Naive thymus-derived CD4-positive, alpha-beta T cell (primary cell): ENCODE measurements at places on chromosomes 7 and 10. TPM values are rescaled to one million over a fixed set of nuclear protein-coding genes. Genes with fewer than 3 reads are reported as not detected.
A peak's percentile ranks its signal among the peaks of the same experiment; 100 is the strongest.

Gene PON2
- 8.3 TPM for total RNA-seq

Gene ZNF777
- total RNA-seq = 15.9 TPM

Gene PGAM2
- 3.1 TPM for total RNA-seq

Gene CPA5
- total RNA-seq = 0.77 TPM

Gene ASB15
- total RNA-seq = not detected in 2 replicates

- H3K4me1 ChIP-seq = no peaks in the 10 kb centered on the region
- H3K27me3 ChIP-seq = no peaks in the 10 kb centered on the region
- no peak overlapping the region for H3K4me3 ChIP-seq
- H3K27ac ChIP-seq = no peak overlapping the region
- DNase-seq = no peak
- H3K36me3 ChIP-seq = no peaks in the 10 kb centered on the region
Measured at GRCh38 chr7:5797716-5798115, 16.3 kb upstream of the RNF216 start.

DNA sequence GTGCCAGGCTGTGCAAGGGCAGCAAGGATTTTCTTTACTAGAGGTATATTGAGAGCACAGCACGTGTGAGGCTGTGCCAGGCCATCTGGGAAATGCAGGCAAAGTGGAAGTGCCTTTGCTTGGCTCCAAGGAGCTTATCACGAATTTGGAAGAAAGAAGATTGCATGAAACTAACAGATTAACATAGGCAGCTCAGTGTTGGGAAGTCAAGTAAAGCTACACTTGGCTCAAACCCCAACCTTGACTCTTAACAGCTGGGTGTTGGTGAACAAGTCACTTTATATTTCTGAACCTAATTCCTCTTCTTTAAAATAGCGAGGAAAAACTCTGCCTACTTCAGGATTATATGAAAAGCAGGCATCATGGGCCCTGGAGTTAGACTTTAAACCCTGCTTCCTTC, 105.2 kb downstream of the PLCE1 start:
- H3K27me3 ChIP-seq = no peaks in the 10 kb centered on the region
- no peaks in the 10 kb centered on the region for H3K36me3 ChIP-seq
- no peaks in the 10 kb centered on the region for H3K4me1 ChIP-seq
- H3K27ac ChIP-seq = no peak overlapping the region
- DNase-seq = no peak

DNA sequence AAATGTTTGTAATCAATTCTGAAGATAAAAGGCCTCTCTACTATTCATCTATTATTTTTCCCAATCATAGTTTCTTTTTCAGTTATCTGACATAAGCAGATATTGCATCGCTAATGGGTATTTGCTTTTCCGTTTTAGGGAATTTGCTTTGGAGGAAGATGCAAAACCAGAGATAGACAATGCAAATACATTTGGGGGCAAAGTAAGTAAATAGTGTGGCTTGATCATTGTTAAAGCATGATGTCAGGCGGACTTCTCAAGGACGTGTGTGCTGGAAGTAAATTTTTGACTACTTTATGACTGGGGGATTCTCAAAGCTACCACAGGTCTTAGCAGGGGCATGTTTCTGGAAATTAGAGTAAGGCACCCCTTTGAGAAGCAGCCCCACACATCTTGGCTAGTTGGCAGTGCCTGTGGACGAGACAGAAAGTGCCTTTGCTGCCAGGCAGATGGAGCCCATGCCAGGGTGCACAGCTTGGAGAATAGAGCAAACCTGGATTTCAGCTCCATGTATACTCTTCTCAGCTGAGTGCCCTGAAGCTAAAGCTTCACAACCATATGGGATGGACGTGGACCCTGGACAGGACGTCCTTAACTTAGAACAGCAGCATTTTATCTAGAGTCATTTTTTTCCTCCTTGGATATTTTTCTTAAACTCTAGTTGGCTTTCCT, 68.6 kb downstream of the SRI start:
- H3K4me3 ChIP-seq = no peak overlapping the region
- H3K4me1 ChIP-seq = no peaks in the 10 kb centered on the region
- DNase-seq = no peak
- H3K36me3 ChIP-seq = no peaks in the 10 kb centered on the region

DNA sequence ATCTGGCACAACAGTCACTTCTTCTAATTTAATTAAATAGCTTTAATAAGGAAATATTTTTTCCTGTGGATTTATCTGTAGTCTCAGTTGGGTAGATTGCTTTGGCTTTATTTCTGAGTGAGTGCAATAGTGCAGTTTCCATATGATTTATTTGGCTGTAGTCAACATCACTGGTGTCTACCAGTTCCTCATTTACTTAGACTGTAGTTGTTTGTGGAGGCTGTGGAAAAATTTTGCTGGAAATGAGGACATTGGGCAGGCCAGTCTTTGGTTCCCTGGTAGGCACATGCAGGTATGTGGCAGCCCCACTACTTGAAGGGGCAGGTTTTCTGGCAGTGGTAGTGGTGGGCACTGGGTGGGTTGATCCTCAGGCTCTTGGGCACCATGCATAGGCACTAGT, 15.5 kb downstream of the TAS2R40 start:
- no peaks in the 10 kb centered on the region for H3K36me3 ChIP-seq
- H3K4me1 ChIP-seq = peaks cover 3% of the 10 kb centered on the region
- H3K27ac ChIP-seq = no peak overlapping the region
- H3K27me3 ChIP-seq = no peaks in the 10 kb centered on the region
- DNase-seq = no peak

- H3K36me3 ChIP-seq = no peaks in the 10 kb centered on the region
- H3K27me3 ChIP-seq = no peaks in the 10 kb centered on the region
- DNase-seq = no peak
- peaks cover 13% of the 10 kb centered on the region for H3K4me1 ChIP-seq
- no peak overlapping the region for H3K4me3 ChIP-seq
- peak overlapping the region; percentile 21 for H3K27ac ChIP-seq
Measured at GRCh38 chr7:38327637-38328036, 54.2 kb upstream of the TARP start.

DNA sequence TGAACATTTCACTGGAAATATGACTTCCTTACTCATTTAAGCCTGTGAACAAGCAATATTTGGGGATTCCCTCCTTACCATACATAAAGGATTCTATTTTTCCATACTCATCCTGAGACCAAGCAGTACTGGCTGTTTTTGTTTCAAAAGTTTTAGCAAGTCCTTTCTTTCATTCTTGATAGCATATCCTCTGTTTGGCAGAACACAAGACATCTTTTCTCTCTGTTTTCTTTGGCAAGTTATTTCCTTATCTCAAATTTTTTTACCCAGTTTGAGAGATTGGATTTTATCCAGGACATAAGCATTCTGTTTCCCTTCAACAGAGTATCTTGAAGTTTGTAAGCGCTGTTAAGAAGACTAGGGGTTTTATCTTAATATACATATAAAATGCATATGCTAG, 3.0 kb upstream of the WASL start:
- H3K36me3 ChIP-seq = no peaks in the 10 kb centered on the region
- H3K4me1 ChIP-seq = peaks cover 11% of the 10 kb centered on the region
- H3K27me3 ChIP-seq = no peaks in the 10 kb centered on the region
- no peak overlapping the region for H3K27ac ChIP-seq

- no peaks in the 10 kb centered on the region for H3K36me3 ChIP-seq
- H3K4me3 ChIP-seq = no peak overlapping the region
- H3K4me1 ChIP-seq = no peaks in the 10 kb centered on the region
- H3K27ac ChIP-seq = no peak overlapping the region
- H3K27me3 ChIP-seq = no peaks in the 10 kb centered on the region
Measured at GRCh38 chr10:649798-650440, 39.5 kb downstream of the DIP2C start.

GRCh38 chr10:51892965-51893658, 193.7 kb upstream of the CSTF2T start:
- H3K27ac ChIP-seq = no peak overlapping the region
- DNase-seq = peak; percentile 9
- H3K4me1 ChIP-seq = no peaks in the 10 kb centered on the region
- H3K4me3 ChIP-seq = no peak overlapping the region

DNA sequence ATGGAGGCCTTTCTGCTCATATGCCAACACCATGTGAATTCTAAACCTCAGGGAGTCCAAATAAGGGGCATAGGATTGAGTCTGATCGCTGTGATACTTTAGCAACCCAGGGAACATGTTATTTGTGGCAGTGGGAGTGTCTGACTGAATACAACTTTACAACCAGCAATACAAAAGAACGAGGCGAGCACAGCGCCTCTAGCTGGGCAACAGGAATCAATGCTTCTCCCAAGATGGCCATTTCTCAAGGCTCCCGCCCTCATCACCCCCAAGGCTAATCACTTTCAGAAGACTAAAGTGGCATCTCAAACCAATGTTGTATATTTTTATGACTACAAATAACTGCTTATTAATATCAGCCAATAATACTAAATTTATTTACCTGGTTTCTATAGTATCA, 28.1 kb downstream of the YWHAG start:
- H3K27ac ChIP-seq = no peak overlapping the region
- no peak for DNase-seq
- H3K4me3 ChIP-seq = no peak overlapping the region
- no peaks in the 10 kb centered on the region for H3K27me3 ChIP-seq
- no peaks in the 10 kb centered on the region for H3K4me1 ChIP-seq
- peaks cover 8% of the 10 kb centered on the region for H3K36me3 ChIP-seq

DNA sequence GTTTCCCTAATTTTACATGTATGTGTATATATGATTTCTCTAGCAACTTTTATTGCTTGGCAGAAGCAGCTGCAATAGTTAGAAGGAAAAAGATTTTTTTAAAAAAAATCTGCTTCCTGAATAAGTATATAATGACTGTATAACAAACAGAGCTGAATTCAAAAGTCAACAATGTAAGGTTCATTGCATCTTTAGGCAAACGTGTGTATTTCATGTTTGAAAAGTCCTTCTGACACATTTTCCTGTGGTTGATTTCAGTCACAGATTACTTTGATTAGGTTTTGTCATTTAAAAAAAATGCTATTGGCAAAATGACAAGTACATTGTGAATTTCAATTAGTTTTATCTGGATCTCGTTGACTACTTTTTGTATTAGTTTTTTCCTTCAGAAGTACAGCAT, 231.0 kb downstream of the CSTF2T start:
- no peaks in the 10 kb centered on the region for H3K27me3 ChIP-seq
- H3K27ac ChIP-seq = no peak overlapping the region
- H3K4me3 ChIP-seq = no peak overlapping the region
- H3K4me1 ChIP-seq = no peaks in the 10 kb centered on the region
- no peak for DNase-seq
